Activated CD4-positive, alpha-beta T cell treated with anti-CD3 and anti-CD28 coated beads, Interleukin-10, Interleukin-2, amounts not matched to agents 100 ng/mL and 50 ng/mL, durations not matched to agents 16 hours and 8 hours (primary cell): ENCODE measurements at places on chromosomes 4 and X.

- no peak for DNase-seq
Measured at GRCh38 chr4:23033796-23034195, 341.1 kb downstream of the GBA3 start.

DNA sequence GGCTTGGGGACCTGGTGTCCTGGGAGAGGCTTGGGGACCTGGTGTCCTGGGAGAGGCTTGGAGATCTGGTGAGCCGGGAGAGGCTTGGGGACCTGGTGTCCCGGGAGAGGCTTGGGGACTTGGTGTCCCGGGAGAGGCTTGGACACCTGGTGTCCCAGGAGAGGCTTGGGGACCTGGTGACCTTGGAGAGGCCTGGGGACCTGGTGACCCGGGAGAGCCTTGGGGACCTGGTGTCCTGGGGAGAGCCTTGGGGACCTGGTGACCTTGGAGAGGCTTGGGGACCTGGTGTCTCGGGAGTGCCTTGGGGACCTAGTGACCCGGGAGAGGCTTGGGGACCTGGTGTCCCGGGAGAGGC, 12.6 kb downstream of the SHOX start:
- no peak for DNase-seq

DNA sequence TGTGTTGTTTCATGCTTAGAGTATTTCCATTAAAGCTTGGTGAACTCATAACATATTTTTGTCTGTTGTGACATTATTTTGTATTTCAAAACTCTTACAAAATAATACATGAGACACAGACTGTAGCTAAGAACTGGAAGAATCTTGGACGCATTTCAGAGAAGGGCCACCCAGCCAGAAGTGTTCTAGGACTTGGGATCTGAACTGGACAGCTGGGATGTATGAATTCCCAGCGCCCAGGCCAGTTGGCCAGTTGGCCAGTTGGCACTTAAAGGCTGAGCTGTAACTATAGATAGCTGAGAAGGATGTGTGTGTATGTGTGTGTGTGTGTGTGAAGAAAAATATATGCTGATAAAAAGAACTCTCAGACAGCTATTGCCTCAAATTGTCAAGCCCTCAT, 193.4 kb upstream of the GPR101 start:
- DNase-seq, result no peak

- no peak for DNase-seq
Measured at GRCh38 chr4:7786517-7786916, 153.1 kb downstream of the AFAP1 start.

DNA sequence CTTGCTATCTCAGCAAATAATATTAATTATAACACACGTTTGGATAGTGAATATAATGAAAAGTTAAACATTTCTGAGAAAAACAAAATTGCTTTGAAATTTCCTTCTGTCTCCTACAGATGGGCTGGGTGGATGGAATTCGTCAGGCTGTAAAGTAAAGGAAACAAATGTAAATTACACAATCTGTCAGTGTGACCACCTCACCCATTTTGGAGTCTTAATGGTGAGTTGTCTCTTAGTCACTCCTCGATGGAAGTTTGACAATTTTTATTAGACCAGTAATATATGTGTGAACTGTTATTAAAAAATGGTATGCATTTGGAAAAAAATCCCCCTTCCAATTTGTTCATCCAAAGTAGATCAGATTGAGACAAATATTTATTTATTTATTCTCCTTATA, 92.5 kb upstream of the BRS3 start:
- no peak for DNase-seq

DNA sequence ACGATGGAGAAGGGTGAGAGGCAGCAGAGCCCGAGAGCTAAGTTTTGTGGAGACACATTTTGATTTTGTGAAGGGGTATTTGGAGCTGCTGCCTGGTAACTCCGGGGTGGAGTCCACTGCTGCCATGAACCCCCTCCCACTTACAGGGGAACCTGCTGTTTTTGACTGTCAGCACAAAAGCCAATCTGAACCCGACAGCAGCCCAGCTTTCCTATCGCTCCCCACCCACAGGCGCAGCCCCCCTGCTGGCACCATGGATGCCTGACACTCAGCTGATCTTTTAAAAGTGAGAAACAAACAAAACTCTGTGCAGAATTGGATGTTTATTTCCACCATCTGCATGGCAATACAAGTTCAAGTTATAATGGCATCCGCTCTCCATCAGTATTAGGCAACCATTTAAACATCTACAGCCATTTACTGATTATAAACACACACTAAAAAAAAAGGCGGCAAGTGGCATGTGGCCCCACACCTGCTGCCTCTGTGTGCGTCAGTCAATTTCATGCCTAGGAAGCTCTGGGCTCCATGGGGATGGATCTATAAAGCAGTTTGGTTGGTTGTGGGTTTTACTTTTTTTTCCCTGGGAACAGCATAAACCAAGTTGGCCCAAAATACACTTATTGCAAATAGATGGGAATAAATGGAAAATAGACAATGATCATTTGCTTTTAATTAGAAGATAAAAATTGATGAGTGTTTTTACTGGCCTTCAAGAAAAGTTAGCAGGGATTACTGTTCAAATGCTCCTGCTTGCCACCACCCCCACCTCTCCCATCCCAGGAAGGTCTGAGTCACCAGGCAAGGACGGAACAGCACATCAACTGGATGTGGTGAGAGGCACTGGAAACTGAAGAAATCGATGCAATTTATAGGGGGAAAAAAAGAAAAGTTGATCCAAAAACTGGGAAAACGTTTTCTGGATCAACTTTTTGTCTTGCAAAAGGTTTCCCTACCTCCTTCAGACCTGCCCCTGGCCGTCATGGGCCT, 46.0 kb downstream of the SEPSECS start:
- no peak for DNase-seq

- DNase-seq, result no peak
Measured at GRCh38 chr4:182862141-182862875, 54.9 kb downstream of the DCTD start.
